ENCODE measurements at places on chromosomes 12 and 14. TPM values are rescaled to one million over a fixed set of nuclear protein-coding genes. Genes with fewer than 3 reads are reported as not detected.
A peak's percentile ranks its signal among the peaks of the same experiment; 100 is the strongest.

Gene NDRG2
- total RNA-seq: 58.6 TPM

Gene RBP5
- 5.8 TPM for total RNA-seq

Gene SLC15A5
- total RNA-seq: not detected

Gene PCK2
- 34.7 TPM for total RNA-seq

Gene MAP3K9
- 27.6 TPM for total RNA-seq

Gene TC2N
- total RNA-seq: 36.6 TPM

GRCh38 chr14:74683406-74683805, 29.5 kb downstream of the AREL1 start:
- no peaks in the 10 kb centered on the region for H3K27me3 ChIP-seq
- H3K4me3 ChIP-seq: no peak overlapping the region
- peaks cover 13% of the 10 kb centered on the region for H3K4me1 ChIP-seq
- DNase-seq: no peak

DNA sequence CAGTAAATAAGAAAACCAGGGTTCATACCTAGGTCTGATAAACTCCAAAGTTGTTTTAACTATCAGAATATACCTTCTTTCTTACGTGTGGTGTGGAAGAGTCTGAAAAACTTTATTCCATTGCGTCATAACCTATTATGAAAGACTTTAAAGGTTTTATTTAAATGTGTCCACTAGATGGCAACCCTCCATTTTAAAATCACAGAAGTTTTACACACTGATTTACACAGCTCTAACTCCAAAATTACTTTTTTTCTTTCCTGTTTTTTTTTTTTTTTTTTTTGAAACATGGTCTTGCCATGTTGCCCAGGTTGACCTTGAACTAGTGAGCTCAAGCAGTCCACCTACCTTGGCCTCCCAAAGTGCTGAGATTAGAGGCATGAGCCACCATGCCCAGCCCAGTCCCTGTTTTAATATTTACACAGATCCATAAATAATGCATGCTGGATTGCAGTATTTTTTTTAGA, 17.3 kb upstream of the TMPRSS12 start:
- H3K36me3 ChIP-seq: no peaks in the 10 kb centered on the region
- H3K27me3 ChIP-seq: no peaks in the 10 kb centered on the region
- no peak overlapping the region for H3K4me3 ChIP-seq
- no peak for DNase-seq
- peaks cover 11% of the 10 kb centered on the region for H3K4me1 ChIP-seq

DNA sequence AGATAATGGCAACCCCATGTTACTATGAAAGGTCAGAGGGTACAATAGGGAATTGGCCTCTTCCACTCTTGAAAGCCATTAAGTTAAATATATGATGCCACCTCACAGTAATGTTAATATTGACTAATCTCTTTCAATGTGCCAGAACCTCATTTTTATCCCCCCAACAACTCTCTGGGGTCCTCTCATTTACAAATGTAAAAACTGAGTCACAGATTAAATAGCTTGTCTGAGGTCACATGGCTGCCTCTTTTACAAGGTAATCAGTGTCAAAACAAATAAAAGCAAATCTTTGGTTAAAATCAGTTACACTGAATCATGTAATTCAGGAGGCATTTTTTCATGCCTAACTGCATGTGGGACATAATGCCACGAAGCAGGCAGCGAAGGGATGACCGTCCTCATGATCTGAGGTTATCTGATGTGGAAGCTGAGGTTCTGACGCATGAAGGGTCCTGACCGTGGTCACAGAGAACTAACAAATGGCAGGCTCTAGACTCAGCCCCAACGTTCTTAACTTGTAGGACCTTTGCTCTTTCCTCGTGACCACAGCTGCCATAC, 78.5 kb downstream of the PTPN21 start:
- peaks cover 57% of the 10 kb centered on the region for H3K36me3 ChIP-seq
- H3K4me1 ChIP-seq: peaks cover 11% of the 10 kb centered on the region
- no peak overlapping the region for H3K4me3 ChIP-seq
- no peak overlapping the region for H3K27ac ChIP-seq

- H3K36me3 ChIP-seq: no peaks in the 10 kb centered on the region
- H3K27ac ChIP-seq: no peak overlapping the region
- H3K27me3 ChIP-seq: peaks cover 3% of the 10 kb centered on the region
- H3K4me3 ChIP-seq: no peak overlapping the region
- DNase-seq: no peak
These were observed 2.3 kb downstream of the TCP11L2 start for GRCh38 chr12:106304797-106305196.

- no peaks in the 10 kb centered on the region for H3K36me3 ChIP-seq
- H3K4me3 ChIP-seq: no peak overlapping the region
These were observed 70.8 kb upstream of the TMCC3 start for GRCh38 chr12:94721173-94721572.

DNA sequence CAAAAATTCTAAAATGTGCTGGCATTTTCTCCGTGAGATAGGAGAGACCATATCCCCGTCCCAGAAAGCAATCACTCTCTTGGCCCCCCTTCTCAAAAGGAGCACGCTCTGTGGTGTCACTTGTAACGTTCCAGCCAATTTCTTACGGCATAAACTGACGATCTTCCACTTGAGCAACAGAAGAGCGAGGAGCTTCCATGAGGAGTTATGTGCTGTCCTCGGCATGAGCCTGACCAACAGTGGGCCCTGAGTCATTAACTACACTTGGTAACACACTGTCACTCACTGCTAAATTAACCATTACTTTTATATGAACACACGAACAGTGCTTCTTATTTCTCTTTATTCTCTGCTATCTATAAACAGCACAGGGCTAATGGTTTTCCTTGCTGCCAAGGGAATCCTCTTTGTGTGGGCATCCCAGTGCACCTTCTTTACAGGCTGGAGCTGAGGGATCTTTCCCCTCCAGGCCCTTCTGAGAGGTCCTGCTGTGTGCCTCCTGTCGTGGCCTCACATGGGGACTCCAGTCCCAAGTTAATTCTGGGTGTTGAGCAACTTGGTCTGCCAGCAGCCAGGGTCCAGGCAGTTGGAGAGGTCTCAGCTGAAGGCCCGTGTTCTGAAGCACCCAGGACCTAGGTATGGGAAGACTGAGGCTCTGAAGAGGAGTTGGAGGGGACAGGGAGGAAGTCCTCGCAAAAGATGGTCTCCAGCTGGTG, 9.4 kb downstream of the SLC6A13 start:
- DNase-seq: no peak
- peaks cover 23% of the 10 kb centered on the region for H3K27me3 ChIP-seq
- no peaks in the 10 kb centered on the region for H3K36me3 ChIP-seq
- peaks cover 29% of the 10 kb centered on the region for H3K4me1 ChIP-seq
- no peak overlapping the region for H3K4me3 ChIP-seq
- peak overlapping the region; percentile 72 for H3K27ac ChIP-seq

- no peak overlapping the region for H3K27ac ChIP-seq
- peaks cover 10% of the 10 kb centered on the region for H3K36me3 ChIP-seq
- H3K4me1 ChIP-seq: peaks cover 38% of the 10 kb centered on the region
- H3K27me3 ChIP-seq: no peaks in the 10 kb centered on the region
- H3K4me3 ChIP-seq: no peak overlapping the region
These were observed 40.7 kb downstream of the STK38L start for GRCh38 chr12:27284751-27285150.

- H3K4me3 ChIP-seq: no peak overlapping the region
- no peak for DNase-seq
- H3K36me3 ChIP-seq: peaks cover 6% of the 10 kb centered on the region
- no peak overlapping the region for H3K27ac ChIP-seq
- peaks cover 13% of the 10 kb centered on the region for H3K4me1 ChIP-seq
These were observed 2.8 kb downstream of the DHH start for GRCh38 chr12:49091836-49092085.

- H3K36me3 ChIP-seq: no peaks in the 10 kb centered on the region
- peaks cover 22% of the 10 kb centered on the region for H3K4me1 ChIP-seq
- no peak overlapping the region for H3K27ac ChIP-seq
- DNase-seq: no peak
These were observed 9.1 kb upstream of the FAM222A start for GRCh38 chr12:109704371-109705098.

DNA sequence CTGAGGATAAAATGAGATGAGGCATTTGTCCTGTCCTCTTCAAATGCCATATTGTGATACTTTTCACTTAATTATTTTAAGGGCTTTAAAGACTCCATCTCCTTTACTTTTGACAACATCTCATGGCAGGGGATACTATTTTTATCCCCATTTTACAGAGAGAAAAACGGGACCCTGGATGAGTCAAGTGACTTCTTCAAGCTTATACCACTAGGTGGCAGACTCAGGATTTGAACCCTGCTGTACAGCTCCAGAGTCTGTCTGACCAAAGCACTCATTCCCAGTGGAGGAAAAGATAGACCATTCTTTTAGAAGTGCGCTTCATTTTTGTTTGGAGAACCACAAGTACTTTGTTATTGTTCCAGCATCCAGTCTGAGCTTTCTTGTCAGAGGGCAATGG, 1.7 kb upstream of the SMOC1 start:
- H3K27ac ChIP-seq: peak overlapping the region; percentile 11
- no peak for DNase-seq
- peaks cover 12% of the 10 kb centered on the region for H3K4me1 ChIP-seq
- no peaks in the 10 kb centered on the region for H3K36me3 ChIP-seq

GRCh38 chr14:64253672-64254071, 40.5 kb downstream of the ESR2 start:
- no peak overlapping the region for H3K27ac ChIP-seq
- no peaks in the 10 kb centered on the region for H3K4me1 ChIP-seq
- no peak overlapping the region for H3K4me3 ChIP-seq

DNA sequence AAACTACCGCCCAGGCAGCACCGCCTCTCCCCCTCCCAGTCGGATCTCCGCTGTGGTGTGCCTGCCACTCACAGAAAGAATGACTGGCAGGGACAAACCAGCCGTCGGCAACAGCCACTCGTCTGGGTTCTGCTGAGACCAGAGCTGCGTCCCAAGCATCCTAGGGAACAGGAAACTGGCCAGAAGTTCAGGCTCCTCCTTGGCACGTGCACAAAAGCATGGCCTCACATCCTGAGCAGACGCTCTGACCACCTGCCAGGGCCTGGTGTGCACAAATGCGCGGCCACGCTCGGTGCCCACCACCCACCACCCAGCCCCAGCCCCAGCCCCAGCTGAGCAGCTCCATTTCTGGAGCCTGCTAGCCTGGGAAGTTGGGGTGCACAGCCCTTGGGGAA, 214.8 kb downstream of the DPF3 start:
- peaks cover 22% of the 10 kb centered on the region for H3K27me3 ChIP-seq
- H3K4me3 ChIP-seq: no peak overlapping the region
- DNase-seq: no peak

DNA sequence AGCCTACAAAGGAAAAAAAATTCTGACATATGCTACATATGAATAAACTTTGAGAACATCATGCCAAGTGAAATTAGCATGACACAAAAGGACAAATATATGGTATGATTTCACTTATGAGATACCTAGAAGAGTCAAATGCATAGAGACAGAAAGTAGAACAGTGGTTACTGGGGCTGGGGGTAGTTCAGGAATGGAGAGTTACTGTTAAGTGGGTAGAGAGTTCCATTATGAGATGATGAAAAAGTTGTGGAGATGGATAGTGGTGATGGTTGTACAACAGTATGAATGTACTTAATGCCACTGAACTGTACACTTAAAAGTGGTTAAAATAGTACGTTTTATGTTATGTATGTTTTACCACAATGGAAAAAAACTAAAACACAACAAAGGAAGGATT, 92.3 kb downstream of the SCAF11 start:
- no peak overlapping the region for H3K4me3 ChIP-seq
- H3K36me3 ChIP-seq: peaks cover 51% of the 10 kb centered on the region
- H3K27me3 ChIP-seq: no peaks in the 10 kb centered on the region
- H3K27ac ChIP-seq: peak overlapping the region; percentile 2

DNA sequence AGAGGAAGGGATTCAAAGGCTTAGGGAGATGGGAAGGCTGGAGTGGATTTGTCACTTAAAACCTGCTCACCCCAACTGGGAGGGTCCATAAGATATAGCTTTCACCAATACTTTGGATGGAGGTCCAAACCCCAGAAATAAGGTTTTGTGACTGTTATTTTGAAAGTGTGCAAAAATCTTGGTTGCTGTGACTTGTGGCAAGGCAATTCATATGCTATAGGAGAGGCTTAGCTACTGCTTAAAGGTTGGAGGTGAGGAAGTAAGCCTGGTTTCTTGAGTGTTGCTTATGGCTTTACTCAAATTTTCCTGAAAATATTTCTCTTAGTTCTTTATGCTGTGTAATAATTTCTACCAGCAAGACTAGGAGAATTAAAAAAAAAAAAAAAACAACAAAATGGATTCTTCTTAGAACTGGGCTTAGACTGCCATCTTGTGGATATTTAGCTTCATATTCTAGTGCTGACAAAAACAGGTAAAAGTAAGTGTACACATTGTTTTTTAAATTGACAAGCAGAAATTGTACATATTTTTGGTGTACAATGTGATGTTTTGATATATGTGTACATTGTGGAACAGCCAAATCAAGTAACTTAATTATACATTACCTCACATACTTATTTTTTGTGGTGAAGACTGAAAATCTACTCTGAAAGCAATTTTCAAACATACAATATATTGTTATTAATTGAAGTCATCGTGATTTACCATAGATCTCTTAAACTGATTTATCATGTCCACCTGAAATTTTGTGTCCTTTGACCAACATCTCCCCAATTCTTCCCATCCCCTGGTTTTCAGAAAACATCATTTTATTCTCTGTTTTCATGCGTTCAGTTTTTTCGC, 23.0 kb downstream of the PDE6H start:
- H3K27me3 ChIP-seq: no peaks in the 10 kb centered on the region
- no peak overlapping the region for H3K27ac ChIP-seq
- H3K36me3 ChIP-seq: no peaks in the 10 kb centered on the region
- no peak overlapping the region for H3K4me3 ChIP-seq

DNA sequence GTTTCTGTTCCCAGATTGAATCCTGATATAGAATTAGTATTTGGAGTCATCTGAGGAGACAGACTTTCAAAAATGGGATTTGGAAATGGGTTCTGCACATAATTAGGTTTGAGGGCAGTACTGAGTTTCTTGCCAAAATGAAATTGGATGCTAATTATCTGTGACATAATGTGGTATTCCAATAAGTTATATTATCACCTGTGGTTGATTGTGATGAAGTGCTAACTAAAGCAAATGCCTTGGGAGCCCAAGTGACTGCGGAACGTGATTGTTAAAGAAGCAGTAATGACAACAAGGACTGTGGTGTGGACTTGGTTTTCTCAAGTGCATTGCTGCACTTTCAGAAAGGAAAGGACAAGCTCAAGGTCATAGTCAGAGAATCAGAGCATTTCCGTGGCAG, 337.0 kb downstream of the IPO8 start:
- H3K4me1 ChIP-seq: no peaks in the 10 kb centered on the region
- H3K27ac ChIP-seq: no peak overlapping the region
- no peaks in the 10 kb centered on the region for H3K36me3 ChIP-seq
- no peak overlapping the region for H3K4me3 ChIP-seq
- H3K27me3 ChIP-seq: no peaks in the 10 kb centered on the region

GRCh38 chr12:2613326-2614073, 181.3 kb upstream of the FKBP4 start:
- peaks cover 37% of the 10 kb centered on the region for H3K27me3 ChIP-seq
- no peak overlapping the region for H3K27ac ChIP-seq
- H3K36me3 ChIP-seq: no peaks in the 10 kb centered on the region
- H3K4me3 ChIP-seq: no peak overlapping the region
- H3K4me1 ChIP-seq: no peaks in the 10 kb centered on the region
- no peak for DNase-seq

DNA sequence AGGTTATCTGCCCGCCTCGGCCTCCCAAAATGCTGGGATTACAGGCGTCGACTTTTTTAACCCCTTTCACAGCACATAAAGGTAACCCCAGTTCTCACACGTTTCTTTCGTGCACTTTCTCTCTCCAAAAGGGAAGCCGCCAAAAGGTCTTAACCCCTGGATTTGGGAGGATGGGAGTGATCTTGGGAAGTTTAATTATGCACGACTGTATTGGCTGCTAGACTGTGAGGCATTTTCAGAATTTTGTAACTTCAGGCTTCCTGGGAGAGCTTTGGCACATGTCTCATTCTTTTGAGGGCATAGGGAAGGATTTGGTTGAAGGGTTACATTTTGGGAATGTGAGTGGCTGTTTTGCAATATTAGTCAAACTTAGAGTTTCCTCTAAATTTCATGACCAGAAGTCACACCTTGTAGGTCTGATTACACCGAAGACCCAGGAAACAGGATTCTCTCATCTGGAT, 1.4 kb upstream of the SMARCC2 start:
- H3K36me3 ChIP-seq: peaks cover 7% of the 10 kb centered on the region
- DNase-seq: no peak
- H3K4me1 ChIP-seq: peaks cover 17% of the 10 kb centered on the region

Measured in progenitor cell of endocrine pancreas (in vitro differentiated cells).